ENCODE measurements at places on chromosomes 2 and 18. TPM values are rescaled to one million over a fixed set of nuclear protein-coding genes. Genes with fewer than 3 reads are reported as not detected.

The TBR1 gene
- total RNA-seq = under 0.01 TPM

The GPR35 gene
- 0.32 TPM for total RNA-seq

The ONECUT2 gene
- under 0.01 TPM for total RNA-seq

The LAMA1 gene
- 14.5 TPM for total RNA-seq

The ZNF516 gene
- 50.6 TPM for total RNA-seq

The HNRNPLL gene
- 57.0 TPM for total RNA-seq

The CDK5R2 gene
- not detected for total RNA-seq

The LHCGR gene
- total RNA-seq = under 0.01 TPM

The SLC40A1 gene
- total RNA-seq = 19.4 TPM

The LOXL3 gene
- total RNA-seq = 9.9 TPM

The AKAIN1 gene
- not detected for total RNA-seq

The ASNSD1 gene
- total RNA-seq = 69.1 TPM

The MC5R gene
- total RNA-seq = not detected

The BOK gene
- total RNA-seq = 54.0 TPM

The OSR1 gene
- total RNA-seq = 2.2 TPM

The STEAP3 gene
- total RNA-seq = 14.5 TPM

The UPP2 gene
- total RNA-seq = not detected

The RTP5 gene
- not detected for total RNA-seq

- DNase-seq = peak; percentile 67
These were observed 3.0 kb downstream of the DHRS9 start for GRCh38 chr2:169072163-169072925.

DNA sequence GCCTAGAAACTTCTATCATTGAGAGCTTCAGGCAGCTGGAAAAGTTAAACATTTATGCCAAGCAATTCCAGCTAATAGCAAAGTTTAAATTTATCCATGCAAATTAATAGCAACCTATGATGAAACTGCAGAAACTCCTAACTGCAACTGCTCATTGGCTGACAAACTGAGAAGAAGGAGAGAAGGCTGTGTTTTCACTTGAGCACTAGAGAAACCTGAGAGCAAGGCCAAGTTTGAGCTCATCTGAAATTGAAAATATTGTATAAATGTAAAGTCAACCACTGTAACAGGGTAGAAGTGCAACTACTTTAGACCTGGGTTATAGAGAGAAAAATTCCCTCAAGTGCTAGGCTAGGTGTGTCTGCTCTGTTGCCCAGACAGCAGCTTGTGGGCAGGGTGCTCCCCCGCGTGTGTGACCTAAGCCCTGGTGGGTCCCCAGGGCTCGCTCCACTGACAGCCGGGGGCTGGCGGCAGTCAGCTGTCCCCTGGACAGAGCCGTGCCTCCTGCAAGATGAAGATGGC is 50.2 kb downstream of the CABYR start:
- peak; percentile 22 for DNase-seq

- no peak for DNase-seq
These were observed 3.5 kb downstream of the IL1B start for GRCh38 chr2:112832841-112833638.

DNA sequence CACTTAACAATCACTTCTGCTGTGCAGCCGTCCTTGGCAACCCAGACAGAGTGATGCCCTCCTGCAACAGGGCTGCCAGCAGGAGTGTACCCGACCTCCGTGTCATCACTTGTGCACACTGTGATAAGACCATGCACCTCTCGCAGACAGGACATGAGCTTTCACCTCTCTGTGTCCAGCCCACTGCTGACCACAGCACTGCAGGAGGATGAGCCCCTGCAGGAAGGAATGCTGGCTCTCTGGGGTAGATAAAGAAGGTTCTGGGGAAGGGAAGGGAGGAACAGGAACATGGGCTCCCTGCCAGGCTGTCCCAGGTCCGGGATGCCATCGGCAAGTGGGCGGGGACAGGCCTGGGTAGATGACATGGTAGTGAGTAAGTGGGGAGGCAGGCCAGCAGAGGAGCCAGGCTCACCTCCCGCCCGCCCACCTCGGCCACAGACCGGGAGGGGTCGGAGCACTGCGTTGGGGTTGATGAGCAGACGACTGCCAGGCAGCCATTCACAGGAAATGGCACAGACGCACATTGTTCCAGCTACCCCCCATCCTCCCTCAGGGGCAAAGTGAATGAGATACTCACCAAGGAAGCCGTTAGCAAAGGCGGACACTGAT is 18.6 kb upstream of the COL6A3 start:
- DNase-seq = peak; percentile 81

GRCh38 chr2:47309472-47309951 is 93.4 kb upstream of the MSH2 start:
- no peak for DNase-seq

DNA sequence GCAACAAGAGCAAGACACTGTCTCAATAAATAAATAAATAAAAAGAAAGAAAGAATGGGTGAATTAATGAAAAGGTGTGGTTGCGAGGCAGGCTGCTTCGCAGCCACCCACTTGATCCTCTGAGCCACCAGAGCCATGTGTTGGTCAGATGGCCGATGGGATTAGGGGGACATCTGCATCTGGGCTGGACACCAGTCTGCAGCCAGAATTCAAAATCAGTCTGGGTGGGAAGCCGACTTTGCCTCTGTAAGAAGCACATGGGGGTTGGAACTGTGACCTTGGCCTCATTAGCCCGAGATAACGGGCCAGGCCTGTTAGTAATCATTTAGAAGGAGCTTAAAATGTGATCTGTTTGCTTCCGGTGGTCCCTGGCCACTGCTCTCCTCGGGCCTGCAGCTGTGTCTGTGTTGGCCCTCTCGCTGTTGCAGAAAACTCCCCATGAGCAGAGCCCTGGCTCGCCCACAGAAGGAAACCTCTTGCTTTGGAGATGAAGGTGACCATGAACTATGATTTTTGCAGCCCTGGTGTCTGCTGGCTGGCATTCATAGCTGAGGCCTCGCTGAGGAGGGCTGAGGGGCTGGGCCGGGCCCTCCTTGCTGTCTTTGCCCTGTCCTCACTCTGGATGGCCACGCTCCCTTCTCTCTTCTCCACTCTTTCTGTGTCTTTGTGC is 94.4 kb downstream of the DYSF start:
- no peak for DNase-seq

- DNase-seq = peak; percentile 35
These were observed 26.5 kb downstream of the MDH1 start for GRCh38 chr2:63614983-63615945.

GRCh38 chr18:63578357-63578958 is 8.7 kb upstream of the SERPINB13 start:
- peak; percentile 53 for DNase-seq

- DNase-seq = peak; percentile 20
These were observed 64.7 kb upstream of the KLF7 start for GRCh38 chr2:207230261-207231105.

GRCh38 chr2:167506395-167506794 is 618.1 kb downstream of the XIRP2 start:
- no peak for DNase-seq

- no peak for DNase-seq
These were observed 3.0 kb downstream of the TMEM37 start for GRCh38 chr2:119434664-119435063.

DNA sequence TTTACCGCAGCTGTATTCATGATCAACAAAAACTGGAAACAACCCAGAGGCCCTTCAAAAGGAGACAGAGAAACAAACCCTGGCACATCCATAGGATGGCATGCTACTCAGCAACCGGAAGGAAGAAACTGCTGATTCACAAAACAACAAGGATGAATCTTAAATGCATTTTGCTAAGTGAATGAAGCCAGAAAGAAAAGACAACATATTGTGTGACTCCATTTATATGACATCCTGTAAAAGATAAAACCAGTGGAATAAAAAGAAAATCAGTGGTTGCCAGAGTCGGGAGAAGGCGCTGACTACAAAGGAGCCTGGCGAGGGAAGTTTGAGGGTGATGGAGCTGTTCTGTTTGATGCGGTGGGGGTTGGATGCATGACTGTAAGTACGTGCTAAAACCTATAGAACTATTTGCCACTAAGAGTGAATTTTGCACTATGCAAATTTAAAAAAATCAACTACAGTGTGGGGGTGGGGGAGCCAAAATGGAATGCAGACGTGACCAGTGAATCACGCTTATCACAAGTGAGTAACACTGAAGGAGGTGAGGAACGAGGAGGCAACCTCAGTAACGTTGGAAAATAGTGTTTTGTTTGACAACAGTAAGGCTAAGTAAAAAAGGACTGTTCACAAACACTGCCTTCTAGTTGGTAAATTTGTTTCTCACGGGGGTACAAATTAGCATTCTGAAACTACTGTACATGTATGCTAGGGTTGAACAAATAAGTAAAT is 108.9 kb downstream of the INHBB start:
- no peak for DNase-seq

DNA sequence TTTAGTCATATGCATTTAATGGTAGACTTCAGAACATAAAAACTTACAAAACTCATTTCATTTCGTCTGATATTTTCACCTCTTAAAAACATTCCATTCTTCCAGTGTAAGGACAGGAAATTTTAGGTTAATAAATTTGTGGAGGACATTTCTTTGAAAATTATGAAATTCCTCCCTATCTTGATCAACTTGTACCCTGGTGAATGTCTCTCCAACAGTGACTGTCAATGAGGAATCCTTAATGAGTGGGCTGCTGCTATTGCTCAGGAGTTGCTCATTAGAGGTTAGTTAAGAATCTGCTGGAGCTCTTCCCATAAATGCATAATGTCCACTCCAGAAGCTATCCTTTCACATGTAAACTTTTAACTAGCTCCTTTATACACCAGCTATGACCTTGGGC is 69.1 kb downstream of the LRP1B start:
- DNase-seq = no peak

DNA sequence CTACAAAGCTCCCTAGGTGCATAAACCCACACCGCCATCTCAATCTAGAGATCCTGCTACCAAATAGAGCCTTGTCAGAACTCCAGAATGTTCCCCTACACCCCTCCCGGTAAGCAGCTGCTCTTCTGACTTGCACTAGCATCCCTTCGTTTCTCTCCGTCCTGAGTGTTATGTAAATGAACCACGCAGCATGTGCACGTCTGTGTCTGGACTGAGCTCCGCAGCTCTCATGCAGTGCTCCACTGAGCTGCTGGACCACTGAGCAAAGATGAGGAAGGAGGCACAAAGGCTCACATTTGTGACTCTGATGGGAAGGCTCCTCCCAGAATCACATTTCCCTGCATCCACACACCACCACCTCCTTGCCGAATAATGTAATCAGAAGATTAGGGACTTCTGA is 203.6 kb downstream of the MYT1L start:
- DNase-seq = no peak

- no peak for DNase-seq
These were observed 254.6 kb downstream of the MEIS1 start for GRCh38 chr2:66689456-66690051.

DNA sequence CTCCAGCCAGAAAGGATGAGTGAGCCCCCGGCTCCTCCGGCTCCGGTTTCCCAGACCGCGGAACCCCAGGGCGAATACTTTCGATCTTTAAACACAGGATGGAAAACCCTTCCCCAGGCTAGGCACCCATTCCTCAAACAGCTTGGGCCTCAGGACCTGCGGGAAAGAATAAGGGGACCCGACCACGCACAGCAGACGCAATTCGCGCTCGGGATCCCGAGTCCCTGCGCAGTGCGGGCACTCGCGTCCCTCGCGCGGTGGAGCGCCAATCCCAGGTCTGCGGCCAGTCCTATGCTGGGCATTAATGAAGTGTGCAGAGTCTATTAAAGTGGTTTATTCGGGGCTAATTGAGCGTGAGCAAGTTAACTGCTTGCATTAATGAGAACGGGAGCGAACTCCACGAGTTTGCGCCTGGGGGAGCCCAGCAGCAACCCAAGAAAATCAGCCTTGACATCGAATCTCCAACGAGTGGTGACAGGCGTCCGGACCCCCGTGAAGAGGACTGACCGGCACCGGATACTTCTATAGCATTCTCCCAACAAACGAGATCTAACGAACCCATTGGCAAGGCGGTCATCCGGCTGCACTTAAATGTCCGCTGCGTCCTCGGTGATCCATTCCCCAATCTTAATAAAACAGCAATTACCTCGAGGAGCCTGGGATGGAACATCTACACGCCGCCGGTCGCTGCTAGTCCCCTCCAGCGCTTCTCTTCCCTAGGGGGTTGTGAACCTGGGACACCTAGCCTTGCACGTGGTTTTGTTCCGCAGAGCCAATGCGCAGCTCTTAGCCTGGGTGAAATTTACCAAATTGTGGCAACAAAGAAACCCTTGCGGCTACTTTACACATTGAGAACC is 1.6 kb downstream of the OSR1 start:
- DNase-seq = peak; percentile 12

DNA sequence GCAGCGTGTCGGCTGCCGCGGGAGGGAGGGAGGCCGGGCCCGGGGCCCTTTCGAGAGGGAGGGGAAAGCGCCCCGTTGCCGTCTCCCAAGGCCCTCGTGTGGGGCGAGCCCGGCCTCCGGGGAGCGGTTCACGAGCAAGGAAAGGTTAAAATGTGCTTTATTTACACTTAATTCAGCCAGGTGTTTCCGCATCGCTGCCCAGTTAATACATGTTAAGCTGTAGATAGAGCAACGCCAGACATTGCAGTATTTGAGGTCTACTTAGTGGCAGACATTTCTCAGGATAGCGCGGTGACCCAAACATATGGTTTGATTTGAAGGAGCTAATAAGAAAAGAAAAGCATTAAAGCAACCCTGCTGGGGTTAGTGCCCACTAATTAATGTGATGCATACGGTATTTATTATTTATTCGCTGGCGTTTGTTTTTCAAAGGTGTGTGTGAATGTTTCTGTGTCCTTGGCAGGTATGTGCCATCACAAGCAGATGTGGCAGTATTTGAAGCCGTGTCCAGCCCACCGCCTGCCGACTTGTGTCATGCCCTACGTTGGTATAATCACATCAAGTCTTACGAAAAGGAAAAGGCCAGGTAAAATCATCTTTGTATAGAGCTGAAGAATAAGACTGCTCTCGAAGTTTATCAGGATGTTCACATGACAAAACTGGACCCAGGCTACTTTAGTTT is 571 bp downstream of the EEF1B2 start:
- peak; percentile 69 for DNase-seq

- DNase-seq = no peak
These were observed 9.1 kb upstream of the ITPRID2 start for GRCh38 chr2:181882246-181883020.

DNA sequence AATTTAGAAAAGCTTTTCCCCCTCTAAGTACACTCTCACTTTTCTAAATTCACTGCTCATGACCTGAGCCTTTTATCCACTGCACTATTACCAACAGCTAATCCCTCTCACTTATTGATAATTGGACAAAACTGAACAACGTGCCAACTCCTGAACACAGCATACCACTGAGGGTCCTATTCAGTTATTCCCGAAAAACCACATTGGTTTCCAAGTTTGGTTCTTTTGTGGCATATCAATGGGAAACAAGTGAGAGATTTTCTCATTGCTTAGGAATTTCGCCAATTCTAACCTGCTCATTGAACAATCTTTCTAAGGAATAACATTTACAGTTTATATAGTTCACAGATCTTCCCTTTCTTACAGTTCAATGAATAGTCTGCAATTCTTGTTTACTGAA is 977.4 kb downstream of the TMEM182 start:
- no peak for DNase-seq
